ENCODE measurements at places on chromosomes 7 and 10.

DNA sequence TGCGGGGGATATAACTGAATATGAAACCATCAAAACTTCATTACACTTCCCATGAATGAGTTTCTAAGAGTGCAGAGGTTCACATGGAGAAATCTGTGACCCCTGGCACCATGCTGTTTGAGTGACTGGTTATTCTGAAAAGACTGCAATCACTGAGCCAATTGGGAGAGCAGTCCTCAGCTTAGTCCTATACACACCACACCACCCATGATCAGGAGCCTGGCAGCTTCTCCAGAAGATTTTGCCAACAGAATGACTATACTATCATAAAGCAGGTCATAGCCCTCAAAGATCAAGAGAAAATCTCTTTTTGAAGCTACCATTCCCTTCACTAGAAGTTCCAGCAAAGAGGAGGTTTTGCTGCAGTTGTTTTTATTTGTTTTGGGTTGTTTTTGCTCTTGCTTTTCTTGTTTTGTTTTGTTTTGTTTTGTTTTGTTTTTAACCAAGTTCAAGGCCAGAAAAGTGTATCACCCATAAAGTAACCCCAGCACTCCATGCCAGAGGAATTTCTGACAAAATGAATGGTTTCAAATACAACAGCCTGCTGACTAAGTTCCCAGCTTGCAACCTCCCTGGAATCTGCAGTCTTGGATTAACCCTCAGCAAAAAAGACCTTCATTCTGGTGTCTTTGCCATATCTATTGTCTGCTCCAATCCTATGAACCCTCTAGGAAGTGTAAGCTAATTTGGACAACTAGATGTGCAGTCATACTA is 19.7 kb upstream of the HGF start:
- no peak for DNase-seq

DNA sequence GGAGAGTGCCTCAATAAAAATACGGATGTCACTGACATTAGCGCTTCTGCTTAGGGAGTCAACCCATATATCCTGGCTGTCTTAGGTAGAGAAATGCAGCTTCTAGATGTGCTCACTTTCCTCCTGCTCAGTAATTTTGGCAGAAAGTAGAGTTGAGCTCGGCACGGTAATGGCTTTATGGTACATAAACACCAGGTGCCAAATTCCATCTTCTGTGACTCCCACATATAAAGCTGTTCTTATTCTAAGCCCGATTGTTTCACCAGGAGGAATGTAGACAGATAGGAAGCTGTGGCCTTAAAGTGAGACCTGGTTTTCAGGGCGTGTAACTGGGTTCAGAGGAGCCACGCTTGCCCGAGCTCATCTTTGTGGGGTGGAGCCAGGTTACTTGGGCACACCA is 143.7 kb downstream of the CREB5 start:
- no peak for DNase-seq

DNA sequence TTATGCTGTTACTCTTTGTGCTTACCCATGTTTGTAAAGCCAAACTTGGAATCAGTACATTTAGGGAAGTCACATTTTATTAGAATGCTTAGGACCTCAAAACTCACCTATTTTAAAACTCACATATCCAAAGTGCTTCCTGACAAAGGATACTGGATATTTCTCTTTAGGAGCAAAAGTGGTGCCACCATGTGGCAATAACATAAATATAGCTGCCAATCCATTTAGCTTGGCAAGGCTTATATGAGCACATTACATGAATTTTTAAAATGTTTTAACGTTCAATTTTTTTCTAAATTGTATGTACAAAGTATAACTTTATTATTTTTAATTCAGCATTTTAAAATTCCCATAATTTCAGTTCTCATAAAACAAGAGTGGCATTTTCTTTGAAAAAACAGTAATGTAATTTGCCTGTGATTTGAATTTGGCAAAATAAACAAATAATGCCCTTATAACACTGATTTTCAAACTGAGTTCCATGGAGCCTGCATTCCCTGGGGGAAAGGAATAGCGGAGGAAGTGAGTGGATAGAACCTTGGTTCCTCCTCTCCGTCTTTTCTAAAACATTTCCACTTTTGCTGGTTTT is 75.4 kb downstream of the HDAC9 start:
- DNase-seq = no peak

DNA sequence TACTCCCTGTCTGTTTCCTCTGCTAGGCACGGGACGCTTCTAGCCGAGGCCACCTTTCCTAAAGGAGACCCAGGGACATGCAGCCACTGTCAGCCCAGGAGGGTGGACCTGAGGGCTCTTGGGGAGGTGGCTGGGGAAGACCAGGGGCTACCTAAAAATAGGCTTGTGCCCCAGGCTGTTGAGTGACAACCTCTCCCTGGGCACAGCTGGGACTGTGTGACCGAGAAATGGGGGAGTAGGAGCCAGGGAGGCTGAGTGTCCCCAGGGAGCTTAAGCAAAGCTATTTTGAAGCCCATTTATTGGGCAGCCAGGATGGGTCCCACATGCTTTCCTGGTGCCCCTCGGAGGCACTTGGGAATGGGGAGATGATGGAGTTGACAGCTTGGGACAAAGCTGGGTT is 63.8 kb downstream of the CALML3 start:
- DNase-seq = no peak

Measured in activated CD4-positive, alpha-beta T cell treated with anti-CD3 and anti-CD28 coated beads for 24 hours (primary cell).